ENCODE measurements at places on chromosomes 1 and 21.

- no peak for DNase-seq
These were observed 263.8 kb downstream of the PTPRC start for GRCh38 chr1:198902655-198903054.

- no peak for DNase-seq
These were observed 142.2 kb upstream of the CACNA1E start for GRCh38 chr1:181341026-181341632.

DNA sequence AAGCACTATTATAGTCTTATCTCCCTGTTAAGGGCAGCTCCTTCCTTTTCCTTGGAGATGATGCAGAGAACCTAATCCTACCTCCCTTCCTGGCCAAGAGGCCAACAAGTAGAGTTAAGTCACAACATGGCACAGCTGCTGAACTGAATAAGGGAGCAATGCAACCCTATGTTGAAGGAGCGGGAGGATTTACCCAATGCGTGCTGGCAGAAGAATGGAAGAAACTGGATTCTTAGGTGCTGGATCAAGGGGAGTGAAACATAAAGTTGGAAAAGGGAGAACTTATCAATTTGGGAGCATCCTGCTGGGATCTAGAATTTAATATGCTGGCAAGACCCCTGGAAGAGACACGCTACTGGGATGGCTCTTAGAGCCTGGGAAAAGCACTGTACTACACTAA, 12.0 kb upstream of the HUNK start:
- DNase-seq = no peak

DNA sequence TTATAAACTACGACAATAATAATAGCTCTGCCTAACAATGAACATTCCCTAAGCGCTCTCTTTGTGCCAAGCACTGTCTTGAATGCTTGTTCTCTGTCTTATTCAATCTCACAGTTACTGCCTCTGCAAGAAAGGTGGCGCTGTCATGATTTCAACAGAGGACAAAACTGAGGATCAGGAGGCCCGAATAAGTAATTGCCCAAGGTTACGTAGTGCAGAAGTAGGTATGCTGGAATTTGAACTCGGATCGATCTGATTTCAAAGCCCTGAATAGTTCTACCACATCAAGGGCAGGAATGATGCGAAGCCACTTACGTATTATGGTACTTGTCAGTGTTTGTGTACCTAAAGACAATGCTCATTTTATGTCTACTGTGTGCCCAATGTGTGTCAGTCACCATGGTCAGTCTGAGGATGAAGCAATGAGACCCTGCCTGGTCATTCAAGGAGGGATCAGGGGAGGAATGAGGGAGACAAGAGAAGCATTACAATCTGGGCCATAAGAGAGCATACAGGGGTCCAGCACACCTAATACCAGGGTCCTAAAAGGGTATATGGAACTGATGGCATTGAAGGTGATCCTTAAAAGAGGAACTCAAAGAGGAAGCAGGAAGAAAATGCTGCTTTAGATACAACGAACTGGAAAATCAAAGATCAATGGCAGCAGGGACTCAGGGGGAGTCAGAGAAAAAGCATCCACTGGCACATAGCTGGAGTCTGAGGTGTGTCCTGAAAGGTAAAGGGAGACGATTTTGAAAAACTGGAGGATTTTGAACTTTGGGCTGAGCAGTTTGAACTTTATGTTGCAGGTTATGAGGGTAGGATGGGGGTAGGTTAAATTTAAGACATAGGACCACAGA, 389.2 kb downstream of the PLPP3 start:
- no peak for DNase-seq

GRCh38 chr1:187013582-187014200, 184.9 kb downstream of the PLA2G4A start:
- DNase-seq = no peak
